ENCODE measurements at places on chromosomes 5 and 9. TPM values are rescaled to one million over a fixed set of nuclear protein-coding genes. Genes with fewer than 3 reads are reported as not detected.

ANKDD1B gene
- not detected for total RNA-seq

DNA sequence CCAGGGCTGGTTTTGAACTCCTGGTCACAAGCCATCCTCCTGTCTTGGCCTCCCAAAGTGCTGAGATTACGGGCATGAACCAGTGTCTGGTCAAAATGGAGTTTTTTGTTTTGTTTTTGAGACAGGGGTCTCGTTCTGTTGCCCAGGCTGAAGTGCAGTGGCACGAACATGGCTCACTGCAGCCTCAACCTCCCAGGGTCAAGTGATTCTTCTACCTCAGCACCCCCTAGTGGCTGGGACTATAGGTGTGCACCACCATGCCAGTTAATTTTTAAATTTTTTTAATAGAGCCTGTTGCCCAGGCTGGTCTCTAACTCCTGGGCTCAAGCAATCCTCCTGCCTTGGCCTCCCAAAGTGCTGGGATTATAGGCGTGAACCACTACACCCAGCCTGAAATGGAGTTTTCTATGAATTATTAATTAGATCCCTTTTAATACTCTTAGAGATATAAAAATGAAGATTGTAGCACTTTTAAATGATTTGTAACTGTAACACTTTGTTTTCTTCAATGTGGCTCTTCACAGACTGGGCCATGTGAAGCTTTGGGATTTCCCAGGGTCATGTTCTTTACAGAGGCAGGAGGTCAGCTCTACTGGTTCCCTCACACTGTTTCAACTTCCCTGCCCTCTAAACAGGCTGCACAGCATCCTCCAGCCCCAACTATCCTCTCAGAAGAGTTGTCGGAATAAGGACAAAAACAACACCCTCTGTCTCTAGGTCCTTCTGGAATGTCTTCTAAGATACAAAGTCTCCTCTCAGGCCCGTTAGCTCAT lies 32.7 kb upstream of the SPARC start:
- no peak for DNase-seq

DNA sequence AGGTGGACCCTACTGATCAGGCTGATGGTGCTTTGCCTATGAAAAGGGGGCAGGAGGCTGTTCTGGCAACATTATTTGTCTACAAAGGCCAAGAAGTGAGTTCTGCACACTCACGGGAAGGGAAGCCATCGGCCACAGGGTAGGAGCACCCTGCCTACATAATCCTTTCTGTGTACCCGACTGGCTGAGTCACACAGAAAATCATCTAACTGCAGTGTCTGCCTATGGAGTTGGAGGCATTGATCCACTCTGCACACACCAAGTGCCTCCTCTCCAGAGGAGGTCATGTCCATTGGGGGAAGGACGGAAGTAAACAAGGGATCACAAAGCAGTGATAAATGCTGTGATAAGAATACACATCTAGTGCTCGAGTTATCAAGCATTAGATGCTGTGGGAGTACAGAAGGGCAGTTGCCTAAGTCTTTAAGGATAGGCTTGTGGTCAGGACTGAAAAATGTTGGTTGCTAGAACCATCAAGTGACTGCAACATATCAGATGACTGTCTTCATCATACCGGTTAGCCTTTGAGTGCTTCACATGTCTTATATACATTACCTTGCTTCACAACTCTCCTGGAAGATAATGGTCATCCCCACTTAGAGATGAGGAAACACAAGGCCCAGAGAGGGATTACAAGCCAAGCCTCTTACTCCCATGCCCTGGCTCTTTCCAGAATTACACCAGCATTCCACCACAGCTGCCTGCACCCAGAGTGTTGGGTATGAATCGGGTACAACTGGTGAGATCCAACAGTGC lies 1.3 kb upstream of the SLC2A8 start:
- no peak for DNase-seq

DNA sequence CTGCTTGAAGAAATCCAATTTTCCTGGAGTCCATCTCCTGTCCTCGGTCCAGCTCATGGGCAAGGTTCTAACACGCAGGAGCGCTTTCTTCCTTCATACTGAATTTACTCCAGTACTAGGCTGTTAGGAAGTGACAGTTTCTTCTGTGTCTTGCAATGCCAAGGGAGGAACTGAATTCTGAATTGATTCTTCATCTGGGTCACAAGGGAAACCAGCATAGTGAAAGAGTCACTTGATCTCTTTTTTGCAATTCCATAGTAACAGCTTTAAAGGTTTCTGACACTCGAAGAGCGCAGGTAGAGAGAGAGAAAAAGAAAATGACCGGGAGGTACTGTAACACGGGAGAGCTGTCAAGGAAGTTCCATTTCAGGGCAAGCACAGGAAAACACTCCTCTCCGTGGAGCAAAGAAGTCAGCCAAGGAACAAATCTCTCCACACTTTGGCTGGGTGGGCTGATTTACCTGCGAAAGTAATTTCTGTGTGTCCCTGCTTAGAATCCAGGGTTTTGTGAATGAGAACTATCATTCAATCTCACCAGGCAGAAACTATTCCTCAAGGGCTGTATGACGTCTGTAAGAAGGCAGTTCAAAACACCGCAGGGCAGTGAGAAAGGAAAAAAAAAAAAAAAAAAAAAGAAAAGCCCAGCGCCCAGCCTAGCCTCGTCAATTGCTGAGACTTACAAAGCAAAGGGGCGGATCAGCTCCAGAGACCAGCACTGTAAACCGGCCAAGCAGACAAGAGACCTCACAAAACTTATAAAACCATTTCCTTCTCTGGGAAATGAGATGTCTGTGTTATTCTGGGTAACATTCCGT lies 617.8 kb downstream of the PDE4D start:
- DNase-seq: peak; percentile 81

DNA sequence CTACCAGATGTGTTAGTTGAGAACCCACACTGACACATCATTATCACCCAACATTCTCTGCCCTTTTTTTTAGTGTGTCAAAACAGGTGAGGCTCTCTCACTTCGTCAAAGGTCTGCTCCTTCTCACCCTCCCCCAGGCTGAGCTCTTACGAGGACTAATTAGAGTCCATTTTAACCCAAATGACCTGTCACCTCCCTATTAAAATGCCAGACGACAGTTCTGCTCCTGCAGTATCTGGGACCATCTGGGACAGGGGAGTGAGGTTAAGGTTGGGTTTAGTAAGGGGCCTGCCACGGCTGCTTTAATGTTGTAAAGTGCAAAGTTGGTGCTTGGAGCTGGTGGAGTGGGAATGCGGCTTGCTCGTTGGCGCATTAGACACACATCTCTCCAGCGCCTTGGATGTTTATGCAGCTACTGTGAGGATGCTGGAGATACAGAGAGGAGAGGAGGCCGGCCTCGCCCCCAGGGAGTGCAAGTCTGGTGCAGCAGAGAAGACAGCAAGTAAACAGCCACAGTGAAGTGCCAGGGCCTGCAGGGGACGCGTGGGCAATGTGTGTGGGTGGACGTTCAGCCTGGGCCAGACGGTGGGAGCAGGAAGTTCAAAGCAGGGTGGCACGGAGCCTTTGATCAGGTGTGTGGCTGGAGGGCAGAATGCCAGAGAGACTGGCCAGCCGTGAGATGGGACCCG lies 96.2 kb downstream of the C9orf50 start:
- no peak for DNase-seq

DNA sequence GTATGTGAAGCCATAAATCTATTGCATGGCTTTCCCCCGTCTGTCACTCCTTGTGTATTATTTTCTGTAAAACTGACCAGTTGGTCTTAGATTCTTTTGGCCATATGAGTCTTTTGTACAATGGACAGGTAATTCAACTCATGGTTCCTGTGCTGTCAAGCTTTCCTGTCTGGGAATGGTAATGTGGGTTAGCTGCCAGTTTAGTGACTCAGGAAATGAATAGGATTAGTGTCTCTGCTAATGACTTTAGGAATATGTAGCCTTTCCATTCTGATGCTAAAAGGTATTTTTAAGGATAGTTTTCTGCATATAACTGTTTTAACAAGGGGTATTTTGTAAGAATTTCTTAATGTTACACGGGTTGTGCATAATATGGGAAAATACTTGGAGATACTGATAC lies 182.7 kb downstream of the PBX3 start:
- DNase-seq: no peak

All from H4 (cell line).